ENCODE measurements at places on chromosomes 12 and 14.

DNA sequence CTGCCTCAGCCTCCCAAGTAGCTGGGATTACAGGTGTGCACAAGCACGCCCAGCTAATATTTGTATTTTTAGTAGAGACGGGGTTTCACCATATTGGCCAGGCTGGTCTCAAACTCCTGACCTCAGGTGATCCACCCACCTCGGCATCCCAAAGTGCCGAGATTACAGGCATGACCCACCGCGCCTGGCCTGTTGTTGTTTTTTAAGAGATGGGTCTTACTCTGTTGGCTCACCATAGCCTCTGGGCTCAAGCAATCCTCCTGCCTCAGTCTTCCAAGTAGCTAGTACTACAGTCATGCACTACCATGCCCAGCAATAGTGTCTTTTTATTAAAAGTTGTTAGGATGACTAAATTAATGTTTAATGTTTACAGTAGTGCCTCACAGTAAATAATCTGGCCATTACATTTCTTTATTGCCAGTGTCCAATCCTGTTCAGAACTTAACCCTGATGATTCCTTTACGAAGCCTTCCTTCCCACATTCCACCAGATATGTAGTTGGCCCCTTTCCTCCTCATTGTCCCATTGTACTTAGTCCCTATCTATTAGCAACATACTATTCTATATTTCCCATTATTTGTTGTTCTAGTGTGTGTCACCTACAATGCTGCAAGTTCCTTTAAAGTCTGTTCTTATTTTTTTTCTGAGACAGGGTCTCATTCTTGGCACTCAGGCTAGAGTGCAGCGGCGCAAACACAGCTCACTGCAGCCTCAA lies 8.8 kb upstream of the SMARCC2 start:
- DNase-seq, result no peak

DNA sequence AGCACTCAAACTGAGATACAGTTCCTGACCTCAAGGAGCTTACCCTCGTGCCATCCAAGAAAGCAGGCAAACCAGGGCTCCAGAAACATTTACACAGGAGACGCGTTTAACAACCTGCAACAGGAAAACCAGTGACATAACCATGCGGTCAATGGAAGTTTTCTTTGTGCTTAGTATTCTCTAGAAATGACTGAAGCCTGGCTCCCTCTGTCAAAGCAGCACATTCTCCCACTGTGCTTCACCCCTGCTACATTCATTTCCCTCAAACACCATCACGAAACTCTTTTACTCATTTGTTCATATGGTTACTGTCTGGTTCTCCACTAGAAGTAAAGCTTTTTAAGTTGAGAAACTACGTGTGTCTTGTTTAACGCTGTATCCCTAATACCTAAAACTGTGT lies 161.3 kb upstream of the CCND2 start:
- peak; percentile 28 for DNase-seq

- DNase-seq, result no peak
These were observed 65.2 kb downstream of the ARL6IP4 start for GRCh38 chr12:123045678-123046077.

DNA sequence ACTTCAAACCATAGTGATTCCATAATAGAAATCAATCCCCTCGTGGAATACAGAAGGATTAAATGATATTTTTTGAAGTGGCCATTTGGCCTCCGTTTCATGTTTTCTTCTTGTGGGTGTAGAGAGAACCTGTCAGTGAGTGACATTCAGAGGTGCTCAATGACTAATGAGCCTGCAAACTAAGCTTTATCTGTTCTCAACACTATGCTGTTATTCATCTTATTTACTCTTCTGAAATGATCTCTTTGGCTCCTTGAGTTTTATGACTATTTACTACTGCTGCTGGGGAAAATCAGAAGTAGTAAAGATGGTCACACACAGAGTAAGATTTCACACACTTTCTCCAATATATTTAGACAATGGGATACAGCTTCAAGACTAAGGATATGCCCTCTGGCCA lies 30.4 kb downstream of the ATP2B1 start:
- no peak for DNase-seq

DNA sequence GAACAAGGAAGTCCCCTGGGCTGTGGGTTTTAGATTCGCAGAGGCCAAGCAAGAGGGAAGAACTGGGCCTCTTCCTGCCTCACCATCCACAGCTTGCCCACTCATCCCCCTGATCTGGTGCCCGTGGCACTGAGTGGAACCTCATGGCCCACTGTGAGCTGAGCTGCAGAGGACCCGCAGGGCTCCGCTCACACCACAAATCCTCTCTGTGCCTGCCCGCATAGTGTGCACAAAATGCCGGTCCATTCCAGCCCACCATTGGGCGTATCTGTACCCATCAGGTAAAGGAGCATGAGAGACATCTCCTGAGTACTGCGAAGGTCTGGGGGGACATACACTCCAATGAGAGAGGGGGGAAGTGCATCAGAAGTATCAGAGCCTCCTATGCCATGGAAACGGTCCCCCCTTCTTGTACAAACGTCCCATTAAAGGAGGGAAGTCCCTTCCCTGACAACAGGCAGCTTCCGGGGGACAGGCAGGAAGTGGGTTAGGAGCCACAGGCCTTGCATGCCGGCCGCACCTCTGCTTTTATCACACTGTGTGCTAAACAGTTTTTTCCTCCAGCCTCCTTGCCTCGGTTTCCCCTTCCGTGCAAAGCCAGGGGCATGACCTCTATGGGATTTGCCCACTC lies 309.4 kb upstream of the DIO3 start:
- DNase-seq, result no peak

GRCh38 chr14:94163796-94164195 lies 10.3 kb upstream of the PPP4R4 start:
- no peak for DNase-seq

GRCh38 chr14:55388160-55388559 lies 23.5 kb downstream of the ATG14 start:
- no peak for DNase-seq

DNA sequence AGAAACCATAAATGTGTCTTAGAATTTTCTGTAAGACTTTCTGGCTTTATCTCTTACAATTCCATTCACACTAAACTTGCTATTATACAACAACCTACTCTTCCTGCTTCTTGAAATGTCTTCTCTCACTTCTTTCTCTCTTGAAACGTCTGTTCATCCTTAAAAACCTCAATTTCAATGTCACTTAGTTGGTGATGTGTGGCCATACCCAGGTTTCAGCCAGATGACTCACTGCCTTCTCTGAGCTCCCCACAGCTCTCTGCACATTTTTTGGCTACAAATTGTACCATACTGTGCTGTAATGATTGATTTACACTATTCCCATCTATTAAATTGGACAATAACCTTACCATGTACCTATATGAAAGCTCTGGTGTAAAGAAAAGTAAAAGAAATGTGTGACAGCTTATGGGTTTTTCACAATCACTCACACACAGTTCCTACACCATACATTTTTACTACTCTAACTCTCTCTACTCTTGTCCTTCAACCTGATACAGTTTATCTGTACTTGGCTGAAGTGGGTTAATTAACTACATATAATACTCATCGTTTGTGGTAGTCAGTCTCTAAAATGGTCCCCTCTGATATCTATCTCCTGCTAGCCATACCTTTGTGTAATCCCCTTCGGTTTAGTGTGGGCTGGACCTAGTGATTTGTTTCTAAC lies 222.1 kb downstream of the NELL2 start:
- no peak for DNase-seq

GRCh38 chr12:95182868-95183415 lies 34.3 kb downstream of the FGD6 start:
- DNase-seq, result no peak

DNA sequence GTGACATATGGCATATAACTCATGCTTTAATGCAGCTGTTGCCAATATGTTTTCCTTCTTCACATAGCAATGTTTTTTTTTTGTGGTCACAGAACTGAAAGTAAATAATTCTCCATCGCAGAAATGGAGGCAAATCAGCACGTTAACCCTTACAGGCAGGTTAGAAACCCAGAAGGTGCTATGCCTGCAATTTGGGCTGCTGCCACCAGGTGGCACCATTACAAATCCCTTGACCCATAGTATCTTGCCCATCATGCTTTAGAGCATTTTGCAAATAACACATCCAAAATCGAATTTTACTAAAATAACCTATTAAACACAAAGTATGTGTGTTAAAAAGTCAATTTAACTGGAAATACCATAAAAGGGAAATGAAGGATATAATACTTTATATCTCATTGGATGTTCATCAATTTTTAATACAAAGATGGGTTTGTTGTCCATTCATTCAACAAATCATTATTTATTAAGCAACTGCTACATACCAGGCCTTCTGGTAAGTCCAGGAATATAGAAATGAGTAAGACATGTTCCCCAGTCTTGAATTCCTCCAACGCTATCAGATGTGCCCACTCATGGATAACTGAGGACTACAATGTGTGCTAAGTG lies 340.1 kb downstream of the GLT1D1 start:
- no peak for DNase-seq

GRCh38 chr14:23174296-23175184 lies 8.9 kb downstream of the SLC7A8 start:
- no peak for DNase-seq

GRCh38 chr12:12527820-12528296 lies 34.8 kb downstream of the DUSP16 start:
- no peak for DNase-seq

GRCh38 chr12:109722022-109722720 lies 8.5 kb downstream of the FAM222A start:
- DNase-seq, result no peak

DNA sequence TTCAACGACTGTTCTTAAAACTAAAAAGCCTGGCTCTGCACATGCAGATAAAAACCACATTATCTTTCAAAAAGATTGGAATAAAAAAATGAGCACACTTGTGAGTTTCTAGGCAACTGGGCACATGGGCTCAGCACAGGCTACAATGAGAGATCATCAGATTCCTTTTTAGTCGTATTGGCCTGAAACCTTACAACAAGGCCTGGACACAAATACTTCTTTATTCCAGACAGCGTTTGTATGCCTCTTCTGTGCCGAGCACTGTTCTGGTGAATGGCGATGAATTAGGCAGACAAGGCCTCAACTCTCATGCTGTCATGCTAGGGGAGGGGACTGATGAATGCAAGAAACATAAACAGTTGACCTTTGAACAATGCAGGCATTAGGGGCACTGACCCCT lies 463.0 kb downstream of the AACS start:
- DNase-seq, result no peak

DNA sequence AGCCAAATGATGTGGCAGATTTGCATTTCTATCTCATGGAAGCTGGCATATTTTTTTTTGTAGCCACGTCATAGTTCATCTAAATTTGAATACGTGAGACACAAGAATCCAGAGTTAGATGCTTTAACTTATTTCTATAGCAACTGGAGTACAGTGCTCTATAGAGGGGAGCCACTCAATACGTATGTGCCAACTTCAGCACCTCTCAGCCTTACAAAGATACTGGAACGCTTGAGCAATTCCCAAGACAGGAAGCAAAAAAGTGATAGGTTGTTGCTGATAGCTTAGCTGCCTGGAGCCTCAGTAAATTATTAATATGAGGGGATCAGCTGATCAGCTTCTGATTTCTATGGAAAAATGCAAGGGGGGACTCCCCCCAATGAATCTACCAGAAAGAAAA lies 24.1 kb upstream of the PELI2 start:
- DNase-seq, result no peak

DNA sequence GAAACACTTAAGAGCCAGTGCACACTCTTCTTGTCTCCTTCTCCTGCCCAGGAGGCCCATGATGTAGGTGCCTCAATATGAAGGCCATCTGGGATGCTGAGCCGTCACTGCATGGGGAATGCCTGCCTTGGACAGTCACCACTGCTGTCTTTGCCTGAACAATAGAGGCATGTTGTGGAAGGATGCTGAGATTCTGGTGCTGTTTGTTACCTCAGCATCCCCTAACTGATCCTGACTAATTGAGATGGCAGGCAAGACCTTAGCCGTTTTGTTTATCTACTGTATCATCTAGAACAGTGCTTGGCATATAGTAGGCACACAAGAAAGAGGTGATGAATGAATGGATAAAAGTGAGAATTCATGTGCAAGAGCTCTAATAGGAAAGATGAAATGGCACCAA lies 253.5 kb downstream of the GLT1D1 start:
- DNase-seq, result no peak

DNA sequence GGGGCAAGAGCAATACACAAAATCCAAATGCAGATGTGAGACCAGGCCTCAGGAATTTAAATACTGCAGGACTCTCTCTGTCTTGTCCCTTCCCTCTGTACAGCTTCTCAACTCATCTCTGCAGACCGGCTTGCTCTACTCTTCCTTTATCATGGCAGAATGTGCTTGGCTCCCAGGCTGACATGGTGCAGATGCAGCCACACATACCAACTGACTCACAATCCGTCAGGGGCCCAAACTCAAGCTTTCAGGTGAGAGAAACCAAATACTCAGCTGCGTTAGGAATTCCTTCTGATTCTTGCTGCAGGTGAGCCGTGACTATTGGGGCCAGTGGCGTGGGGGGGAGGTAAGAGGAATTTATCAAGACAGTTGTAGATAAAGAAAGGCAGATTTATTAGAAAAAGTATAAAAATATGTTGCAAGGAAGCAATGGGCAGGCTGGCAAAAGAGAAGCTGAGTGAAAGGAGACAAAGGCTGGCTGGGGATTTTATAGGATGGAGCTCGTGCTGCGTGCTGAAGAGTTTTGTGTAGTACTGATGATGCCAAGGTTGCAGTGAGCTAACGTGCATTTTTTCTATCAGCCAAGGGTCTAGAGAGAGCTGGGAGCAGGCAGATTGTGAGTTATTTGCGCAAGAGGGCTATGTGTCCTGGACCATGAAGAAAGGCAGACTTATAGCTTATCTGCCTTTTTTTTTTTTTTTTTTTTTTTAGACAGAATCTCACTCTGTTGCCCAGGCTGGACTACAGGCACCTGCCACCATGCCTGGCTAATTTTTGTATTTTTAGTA lies 5.0 kb upstream of the LGALS3 start:
- no peak for DNase-seq

DNA sequence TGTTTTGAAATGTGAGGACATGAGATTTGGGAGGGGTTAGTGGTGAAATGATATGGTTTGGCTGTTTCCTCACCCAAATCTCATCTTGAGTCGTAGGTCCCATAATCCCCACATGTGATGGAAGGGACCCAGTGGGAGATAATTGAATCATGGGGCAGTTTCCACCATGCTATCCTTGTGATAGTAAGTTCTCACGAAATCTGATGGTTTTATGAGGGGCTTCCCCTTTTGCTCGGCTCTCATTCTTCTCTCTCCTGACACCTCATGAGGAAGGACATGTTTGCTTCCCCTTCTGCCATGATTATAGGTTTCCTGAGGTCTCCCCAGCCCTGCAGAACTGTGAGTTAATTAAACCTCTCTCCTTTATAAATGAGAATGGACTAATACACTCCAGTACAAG lies 18.0 kb downstream of the GALNT6 start:
- no peak for DNase-seq

GRCh38 chr12:5954661-5955060 lies 9.6 kb upstream of the ANO2 start:
- DNase-seq, result no peak

GRCh38 chr14:99815696-99816095 lies 22.5 kb downstream of the EML1 start:
- DNase-seq, result no peak

DNA sequence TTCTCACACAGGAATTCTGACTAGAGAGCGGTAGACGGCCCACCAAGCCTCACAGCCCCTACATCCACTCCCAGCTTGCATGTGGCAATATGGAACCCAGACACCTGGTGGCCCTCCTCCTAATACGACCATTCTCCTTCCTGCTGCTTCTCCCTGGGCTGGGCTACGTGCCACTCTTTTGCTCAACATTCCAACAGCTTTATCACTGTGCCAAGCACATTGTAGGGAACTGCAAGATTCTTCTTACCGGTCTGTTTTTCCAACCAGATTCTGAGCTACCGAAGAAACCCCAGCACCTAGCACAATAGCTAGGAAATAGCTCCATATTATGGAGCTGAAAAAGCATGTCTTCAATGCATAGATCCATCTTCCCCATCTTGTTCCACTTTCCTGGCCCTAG lies 58.1 kb downstream of the STXBP6 start:
- DNase-seq, result no peak
